NCI-H446 (cell line): ENCODE measurements at places on chromosomes 6 and 20.

- no peak for DNase-seq
These were observed 108.4 kb upstream of the MAP3K7 start for GRCh38 chr6:90695316-90695715.

GRCh38 chr20:4297127-4297826, 281.9 kb upstream of the RNF24 start:
- no peak for DNase-seq

DNA sequence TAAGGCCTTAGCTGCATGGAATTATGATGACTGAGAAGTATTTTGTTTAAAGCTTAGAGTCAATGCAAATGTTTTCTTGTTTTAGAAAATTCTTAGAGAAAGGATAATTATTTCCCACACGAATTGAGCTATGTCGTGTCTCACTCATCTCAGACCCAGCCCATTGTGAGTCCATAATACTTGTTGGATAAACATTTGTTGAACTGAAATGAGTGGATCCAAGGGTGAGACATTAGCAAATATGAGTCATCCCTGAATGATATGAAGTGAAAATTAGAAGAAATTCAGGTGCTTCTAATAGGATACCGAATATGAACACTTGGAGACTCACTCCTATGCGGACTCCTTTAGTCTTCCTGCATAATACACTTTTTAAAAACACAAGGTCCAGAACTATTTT, 41.6 kb upstream of the ARMC2 start:
- DNase-seq: no peak

DNA sequence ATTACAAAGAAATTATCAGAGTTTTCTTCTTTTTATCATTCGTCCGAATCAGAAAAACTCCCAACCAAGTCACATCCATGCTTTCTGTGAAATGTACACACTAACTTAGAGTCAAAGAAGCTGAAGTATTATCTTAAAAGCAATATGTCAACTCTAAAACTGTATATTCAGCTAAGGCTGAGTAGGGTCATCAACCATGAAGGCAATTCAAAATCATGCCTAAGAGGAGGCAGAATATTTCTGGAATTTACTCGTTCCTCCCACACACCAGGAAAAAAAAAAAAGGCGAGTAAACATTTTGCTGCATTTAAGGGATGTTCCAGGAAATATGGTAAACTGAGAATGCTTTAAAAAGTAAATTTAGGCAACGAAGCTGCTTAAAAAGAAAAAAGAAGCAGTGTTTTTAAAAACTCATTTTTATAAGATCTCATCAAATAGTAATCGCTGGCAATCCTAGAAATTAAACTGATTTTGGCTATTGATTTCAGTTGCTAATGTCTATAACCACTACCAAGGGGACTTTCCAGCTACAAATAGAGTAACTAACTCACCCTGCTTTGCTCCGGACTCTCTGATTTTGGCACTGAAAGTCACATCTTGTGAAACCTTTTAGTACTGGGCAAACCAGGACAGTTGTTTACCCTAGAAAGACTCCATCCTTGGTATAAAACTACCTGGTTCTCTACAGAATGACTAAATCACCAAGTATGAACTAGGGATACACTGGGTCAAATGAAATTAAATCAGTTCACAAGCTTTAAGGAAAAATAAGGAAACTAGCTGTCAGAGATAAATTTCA, 82.8 kb downstream of the MBOAT1 start:
- no peak for DNase-seq

GRCh38 chr20:25218492-25218891, 23.0 kb downstream of the ENTPD6 start:
- DNase-seq: no peak

DNA sequence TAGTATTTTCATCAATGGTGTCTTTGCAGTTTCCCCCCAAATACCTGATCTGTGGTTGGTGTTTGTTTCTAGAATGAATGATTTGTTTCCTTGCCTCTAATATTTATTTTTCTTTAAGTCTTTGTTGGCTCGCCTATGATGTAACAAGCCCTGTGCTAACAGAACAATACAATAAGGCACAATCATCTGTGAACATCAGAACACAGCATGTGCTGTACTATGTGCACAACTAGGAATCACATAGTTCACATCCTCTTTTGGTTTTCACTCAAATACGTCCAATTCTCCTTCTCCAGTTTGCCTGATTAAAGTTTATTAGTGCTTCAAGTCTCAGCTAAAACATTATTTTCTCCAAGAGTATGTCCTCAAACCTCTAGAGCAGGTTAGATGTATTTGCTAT, 613.1 kb downstream of the EPHA7 start:
- no peak for DNase-seq

- DNase-seq: no peak
These were observed 83.8 kb downstream of the RNASET2 start for GRCh38 chr6:166872531-166873009.

DNA sequence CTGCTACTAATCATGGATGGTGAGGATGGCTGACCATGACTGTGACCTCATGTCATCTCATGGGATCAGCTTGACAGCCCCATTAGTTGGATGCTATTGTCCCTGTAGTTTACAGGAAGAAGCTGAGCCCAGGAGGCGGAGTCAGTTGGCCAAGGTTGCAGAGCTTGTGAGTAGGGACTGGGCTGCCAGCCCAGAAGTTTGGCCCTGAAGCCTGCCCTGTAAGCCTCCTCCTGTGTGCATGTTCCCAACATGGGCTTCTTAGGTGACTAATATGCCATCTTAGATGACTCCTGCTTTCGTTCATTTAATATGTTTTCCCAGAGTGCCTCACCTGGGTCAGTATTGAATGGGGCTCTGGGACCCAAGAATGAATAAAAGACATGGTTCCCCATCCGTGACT, 6.9 kb downstream of the EDN3 start:
- no peak for DNase-seq

DNA sequence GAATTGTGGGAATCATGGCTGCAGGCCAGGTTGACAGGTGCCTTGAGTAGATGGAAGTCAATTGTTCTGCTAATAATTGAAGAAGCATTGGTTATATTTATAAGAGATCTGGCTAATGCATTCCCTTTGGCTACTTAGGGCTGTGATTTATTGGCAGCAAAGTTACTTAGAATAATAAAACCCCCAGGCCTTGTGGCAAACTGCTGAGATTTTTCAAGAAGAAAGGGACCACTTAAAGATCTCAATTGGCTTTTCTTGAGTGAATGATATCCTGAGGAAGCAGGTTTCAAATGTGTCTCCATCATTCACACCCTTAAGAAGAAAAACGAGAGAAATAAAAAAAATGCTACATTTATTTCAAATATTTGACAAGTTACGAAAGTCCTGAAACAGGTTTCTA, 27.4 kb downstream of the DDO start:
- DNase-seq: no peak

DNA sequence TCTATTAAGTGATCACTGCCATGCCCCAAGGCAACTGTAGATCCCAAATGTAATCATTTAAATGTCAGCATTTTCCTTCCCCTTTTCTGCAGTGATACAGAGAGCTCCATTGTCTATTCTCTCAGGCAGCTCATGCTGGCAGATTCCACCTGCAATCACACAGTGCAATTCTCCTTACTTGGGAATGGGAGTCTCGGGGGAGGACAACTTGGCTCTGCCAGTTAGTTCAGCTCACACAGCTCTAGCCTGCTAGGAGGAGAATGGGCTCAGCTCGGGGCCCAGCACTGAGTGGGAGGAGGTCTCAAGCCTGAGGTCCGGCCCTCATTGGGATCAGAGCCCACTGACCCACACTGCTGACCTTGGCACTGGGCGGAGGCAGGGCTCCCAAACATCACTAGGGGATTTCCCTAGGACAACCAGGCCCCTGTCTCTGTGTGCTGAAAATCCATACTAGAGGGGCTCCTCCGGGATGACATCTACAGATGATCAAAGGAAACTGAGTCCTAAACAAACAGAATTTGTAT, 109.2 kb upstream of the ASF1A start:
- no peak for DNase-seq

- DNase-seq: no peak
These were observed 39.7 kb downstream of the BFSP1 start for GRCh38 chr20:17491488-17491887.

GRCh38 chr6:18171871-18172270, 16.6 kb downstream of the KDM1B start:
- DNase-seq: no peak

GRCh38 chr6:41687501-41688175, 47.8 kb downstream of the TFEB start:
- DNase-seq: no peak

DNA sequence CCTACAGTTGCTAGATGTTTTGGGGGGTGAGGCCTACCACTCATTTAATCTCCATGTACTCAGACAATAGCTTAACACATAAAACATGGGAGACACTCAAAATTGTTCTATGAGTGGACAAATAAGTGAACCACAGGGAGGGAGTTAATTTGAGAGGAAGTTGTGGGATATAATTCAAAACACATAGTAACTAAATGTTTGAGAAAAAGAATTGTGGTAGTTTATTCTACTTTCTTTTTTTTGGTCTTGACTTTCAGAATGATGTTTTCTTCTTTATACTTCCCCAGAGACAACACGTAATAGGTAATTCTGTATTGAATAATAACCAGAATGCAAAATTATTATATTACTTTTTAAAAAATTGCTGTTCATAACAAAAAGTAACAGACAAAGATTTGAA, 453.8 kb downstream of the RFPL4B start:
- no peak for DNase-seq

DNA sequence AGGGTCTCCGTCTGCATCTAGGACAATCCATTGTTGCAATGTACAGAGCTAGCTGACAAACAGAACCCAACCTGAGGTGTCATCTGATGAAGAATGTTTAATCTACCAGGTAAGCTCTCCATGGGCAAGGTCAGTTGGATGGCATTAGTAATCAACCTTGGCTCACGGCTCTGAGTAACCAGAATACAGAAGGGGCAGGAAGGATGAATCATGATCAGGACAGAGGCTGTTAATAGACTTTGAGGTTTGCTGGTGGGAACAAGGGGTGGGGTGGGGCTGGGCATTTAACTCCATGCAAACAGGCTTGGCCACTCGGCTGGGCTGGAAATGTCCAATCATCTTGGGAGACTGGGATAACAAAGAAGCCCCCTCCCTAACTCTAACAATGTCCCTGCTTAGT, 77.1 kb upstream of the MRPS10 start:
- DNase-seq: no peak

GRCh38 chr6:17485181-17485580, 91.8 kb downstream of the CAP2 start:
- DNase-seq: no peak

GRCh38 chr20:63497946-63498935, 642 bp downstream of the EEF1A2 start:
- no peak for DNase-seq

DNA sequence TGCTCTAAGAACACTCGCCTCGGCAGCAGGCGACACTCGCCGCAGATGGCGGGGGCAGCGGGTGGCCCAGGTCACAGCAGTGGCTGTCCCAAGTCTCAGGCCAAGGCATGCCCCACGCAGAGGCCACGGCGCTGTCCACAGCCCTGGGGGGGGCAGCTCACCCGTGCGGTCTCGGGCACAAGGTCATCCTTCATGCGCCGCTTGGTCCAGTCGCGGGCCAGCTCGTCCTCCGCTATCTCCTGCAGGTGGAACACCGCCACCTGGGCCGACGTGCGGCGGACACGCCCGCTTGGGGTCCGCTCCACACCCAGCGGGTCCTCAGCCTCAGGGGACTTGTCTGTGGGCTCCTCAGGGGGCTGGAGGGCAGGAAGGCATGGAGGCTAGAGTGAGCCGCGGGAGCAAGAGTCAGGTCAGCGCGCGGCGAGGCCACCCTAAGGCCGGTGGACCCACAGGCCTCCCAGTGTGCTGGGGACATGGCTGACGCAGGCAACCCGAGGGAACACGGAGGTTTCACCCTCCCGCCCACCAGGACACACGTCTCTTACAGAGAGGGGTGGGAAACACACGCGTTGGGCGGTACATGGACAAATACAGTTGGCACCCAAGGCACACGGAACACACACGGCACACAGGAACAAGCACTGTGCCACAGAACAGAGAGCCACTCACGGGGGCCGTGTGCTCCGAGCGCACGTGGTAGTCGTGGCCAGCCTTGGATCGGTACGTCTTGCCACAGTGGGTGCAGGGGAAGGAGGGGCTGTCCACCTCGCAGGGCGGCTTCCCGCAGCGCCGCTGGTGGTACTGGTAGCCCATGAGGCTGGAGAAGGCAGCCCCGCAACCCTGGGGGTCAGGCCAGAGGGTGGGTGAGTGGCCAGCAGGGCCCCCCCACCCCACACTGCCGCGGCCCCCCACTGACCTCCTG, 6.5 kb upstream of the UCKL1 start:
- no peak for DNase-seq

GRCh38 chr6:91487696-91488392, 901.0 kb upstream of the MAP3K7 start:
- no peak for DNase-seq

GRCh38 chr6:138873191-138873590, 77.3 kb downstream of the ECT2L start:
- DNase-seq: no peak

DNA sequence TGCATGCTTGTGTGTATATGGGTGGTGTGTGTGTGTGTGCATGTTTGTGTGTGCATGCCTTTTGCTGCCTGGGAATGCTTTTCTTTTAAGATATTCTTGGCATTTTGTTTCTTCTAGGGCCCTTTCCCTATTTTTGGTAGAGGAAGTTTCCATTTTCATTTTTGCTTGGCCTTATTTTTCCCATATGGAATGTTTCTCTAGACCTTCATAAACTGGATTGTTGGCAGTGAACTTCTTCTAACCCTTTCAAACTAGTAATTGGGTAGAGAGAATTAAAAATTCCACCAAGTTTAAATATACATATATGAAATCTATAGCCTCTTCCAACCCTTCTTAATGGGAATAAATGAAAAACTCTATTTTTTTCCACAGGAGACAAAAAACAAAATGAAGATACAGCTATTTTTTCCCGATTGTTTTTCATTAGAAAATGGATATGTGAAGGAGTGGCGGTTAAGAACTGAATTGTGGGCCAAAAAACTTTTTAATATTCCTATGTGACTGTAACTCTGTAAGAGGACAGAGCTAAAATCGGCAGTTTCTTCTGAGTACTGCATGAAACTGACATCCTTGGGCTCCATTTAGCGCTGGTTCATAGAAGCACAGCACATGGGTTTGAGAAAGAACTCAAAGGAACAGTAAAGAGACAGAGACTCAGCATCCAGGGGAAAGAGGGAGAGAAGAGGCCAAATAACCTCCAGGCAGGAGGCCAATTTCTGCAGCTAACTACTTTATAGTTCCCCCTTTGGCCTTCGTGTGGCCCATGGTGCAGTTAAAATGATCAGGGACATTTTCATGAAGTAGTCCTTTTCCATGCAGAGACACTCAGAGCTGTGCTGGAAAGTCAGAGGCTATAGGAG, 102.1 kb downstream of the TMEM170B start:
- no peak for DNase-seq

- DNase-seq: no peak
These were observed 20.4 kb downstream of the ZNF184 start for GRCh38 chr6:27452496-27452897.
